Lung (tissue), 17 donors: ENCODE measurements at places on chromosomes 5 and 9.

DNA sequence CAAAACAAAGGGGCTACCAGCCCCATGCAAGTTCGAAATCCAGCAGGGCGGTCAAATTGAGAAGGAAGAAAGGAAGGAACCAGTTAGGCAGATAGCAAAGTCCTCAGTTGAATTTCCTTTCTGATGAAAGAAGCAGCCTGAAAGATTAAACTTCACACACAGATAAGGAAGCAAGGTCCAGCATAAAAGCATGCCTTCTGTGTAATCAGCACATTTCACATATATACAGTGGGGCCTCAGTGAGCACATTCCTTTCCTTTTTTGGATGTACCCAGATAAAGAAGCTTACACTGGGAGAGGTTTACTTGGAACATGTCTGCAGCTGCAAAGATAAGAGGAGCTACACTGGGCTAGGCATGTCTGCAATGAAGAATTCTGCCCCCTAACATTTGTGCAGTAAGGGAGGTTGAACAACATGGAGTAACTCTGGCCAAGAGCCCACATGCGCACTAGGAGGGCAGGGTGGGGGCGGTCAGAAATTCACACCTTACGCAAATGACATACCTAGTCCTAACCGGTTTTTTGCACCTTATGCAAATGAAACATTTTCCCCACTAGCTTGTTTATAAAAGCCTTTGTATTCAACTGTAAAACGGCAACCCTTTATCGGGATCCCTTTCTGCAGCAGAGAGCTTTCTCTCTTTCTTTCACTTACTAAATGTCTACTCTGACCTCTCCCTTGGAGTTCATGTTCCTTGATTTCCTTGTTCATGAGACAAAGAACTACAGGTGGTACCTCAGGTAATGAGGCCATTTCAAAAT lies 149.7 kb upstream of the FBXL17 start:
- DNase-seq = peak; percentile 46

DNA sequence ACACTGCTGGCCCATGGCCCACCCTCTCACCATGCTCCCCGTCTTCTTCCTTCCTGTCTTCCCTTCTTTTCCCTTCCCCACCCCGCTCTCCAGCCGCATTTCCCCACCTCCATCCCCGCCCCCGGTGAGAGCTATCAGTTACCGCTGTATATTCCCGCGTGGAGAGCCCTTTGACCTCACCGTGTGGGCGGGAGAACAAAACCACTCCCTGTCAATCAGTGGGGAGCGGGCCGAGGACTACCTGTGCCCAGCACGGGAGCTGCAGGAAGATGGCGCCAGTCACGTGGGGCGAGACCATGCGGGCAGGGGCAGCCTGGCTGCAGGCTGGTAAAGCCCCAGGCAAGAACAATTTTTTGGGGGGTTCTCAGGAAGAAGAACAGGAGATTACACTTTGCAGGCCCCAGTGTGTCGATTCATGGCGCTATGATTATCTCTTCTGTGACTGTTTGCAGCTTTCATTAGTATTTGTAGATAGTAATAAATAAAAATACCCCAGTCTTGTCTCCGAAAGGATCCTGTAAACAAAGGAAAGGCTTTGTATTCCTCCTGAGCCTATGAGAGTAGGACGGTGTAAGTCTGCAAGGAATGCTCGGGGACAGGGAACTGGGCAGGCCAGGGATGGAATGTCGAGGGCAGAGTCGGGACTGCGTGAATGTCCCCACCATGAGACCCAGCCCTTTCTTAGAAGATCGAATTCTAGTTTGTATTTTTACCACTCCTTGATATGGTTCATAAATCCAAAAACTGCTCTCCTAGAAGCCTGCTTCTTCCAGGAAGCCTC lies 14.8 kb upstream of the DMRT1 start:
- no peak for DNase-seq

GRCh38 chr5:173399851-173400250 lies 71.6 kb upstream of the STC2 start:
- peak; percentile 77 for DNase-seq

DNA sequence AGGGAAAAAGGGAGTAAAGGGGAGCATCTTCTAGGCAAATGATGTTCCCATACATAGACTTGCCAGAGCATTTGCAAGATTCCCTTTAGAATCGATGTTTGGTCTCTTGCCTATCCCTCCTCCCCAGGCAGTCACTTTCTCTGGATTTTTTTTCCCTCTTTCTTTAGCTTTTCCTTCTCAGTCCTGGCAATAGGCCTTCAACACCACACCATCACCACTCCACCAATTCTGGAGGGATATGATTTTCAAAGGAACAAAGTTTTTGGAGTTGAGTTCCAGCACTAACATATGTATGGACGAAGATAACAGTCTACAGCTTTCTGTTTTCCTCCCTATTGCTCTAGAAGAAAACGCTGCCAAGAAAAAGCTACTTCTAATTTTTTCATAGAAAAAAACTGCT lies 377.4 kb downstream of the PDE4D start:
- DNase-seq = no peak

DNA sequence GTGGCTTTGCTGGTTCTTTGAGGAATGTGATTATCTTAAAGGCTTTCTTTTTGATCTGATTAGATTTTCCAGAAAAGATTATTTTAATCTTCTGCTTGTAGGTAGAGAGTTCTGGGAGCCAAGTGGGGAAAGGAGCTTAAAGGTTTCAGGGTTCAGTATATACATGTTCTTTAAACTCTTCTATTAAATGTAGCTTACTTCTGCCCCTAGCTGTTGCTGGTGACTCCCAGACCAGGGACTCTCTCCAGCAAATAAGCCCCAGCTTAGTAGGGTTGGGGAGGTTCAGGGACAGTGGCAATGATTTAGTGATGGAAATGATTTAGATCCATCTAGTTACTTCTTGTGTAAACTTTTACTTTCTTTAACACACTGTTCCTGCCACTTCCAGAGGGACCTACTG lies 72.2 kb downstream of the SLC12A2 start:
- DNase-seq = no peak

GRCh38 chr5:171422495-171422894 lies 3.0 kb downstream of the FGF18 start:
- no peak for DNase-seq

DNA sequence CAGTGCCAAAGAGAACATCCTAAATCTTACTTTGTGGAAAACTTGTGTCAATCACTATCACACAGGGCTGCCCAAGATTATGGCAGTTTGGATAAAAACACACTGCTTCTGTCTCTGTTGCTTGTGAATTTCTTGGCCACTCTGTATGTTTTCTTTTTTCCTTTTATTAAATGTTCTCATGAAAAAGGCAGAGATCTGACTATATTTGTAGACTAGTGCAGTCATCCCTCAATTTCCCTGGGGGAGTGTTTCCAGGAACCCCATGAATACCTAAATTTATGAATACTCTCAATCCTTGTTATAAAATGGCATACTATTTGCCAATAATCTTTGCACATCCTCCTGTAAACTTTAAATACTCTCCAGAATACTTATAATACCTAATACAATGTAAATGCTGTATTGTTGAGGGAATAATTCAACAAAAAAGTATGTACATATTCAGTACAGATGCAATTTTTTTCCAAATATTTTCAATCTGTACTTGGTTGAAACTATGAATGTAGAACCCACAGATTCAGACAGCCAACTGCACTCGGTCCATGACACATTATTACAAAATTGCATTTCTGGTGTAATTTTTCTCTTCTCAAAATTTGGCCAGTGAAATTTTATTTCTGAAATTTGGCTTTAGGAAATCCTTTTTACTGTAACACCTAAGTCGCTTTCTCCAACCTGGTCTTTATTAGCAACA lies 391.9 kb upstream of the PRR16 start:
- DNase-seq = no peak

DNA sequence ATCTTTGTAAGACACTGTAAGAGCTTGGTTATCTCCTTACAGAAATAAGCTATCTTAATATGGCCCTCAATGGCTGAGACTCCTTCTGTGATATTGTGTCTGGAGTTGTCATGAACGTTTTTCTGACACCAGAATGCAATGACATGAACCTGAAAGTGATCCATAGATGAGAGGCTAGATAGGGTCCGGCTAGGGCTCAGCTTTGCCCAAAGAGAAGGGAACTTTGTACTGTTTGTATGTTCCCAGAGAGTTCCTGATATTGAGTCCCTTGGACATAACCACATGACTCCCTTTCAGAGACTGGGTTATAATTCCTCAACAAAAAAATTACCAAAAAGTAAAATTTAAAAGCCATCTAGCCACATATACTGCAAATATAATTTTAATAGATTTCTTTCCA lies 575.8 kb upstream of the CLINT1 start:
- DNase-seq = no peak

DNA sequence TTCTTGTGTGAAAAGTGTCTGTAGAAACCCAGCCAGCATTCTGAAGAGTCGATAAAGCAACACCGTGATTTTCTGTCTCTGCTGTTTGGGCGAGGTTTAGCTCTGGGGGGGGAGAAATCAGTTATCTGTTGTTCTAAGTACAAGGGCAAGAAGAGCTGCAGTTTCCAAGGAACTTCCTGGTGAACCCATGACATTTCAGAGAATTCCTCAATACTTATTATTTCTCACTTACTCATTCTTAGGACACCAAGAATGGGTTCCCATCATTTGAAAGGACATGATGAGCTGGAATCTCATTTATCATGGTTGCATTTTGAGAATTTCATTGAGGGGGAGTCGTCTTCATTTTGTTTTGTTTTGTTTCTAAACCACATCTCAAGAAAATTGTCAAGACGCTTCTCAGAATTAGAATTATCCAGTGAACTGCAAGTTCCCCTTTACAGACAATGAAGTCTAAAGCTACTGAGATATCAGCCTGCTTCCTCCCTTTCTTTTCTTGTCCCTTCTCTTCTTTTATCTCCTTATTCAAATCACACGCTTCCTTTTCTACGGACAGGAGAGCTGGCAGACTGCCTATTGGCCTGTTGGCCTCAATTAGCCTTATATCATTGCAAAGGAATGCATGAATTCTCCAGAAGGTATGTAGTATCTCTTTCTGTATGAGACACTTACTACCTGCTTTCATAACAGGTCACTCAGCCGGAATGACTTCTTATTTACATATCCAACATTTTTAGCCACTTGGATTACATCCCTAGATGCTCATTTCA lies 53.7 kb downstream of the ZNF462 start:
- peak; percentile 37 for DNase-seq

- DNase-seq = no peak
Measured at GRCh38 chr5:171969288-171969880, 37.1 kb downstream of the FBXW11 start.

DNA sequence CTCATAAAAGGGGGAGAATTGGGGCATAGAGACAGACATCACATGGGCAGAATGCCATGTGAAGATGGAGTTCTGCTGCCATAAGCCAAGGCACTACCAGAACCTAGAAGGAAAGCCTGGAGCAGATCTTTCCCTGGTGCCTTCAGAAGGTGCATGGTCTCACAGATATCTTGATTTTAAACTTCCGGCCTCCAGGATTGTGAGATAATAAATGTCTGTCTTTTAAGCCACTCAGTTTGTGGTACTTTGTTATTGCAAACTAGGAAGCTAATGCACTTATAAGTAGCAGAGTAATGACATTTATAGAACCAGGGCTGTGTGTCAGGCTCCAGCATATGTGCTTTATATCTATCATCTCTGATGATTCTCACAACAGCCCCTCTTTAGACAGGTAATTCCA lies 130.4 kb downstream of the ASTN2 start:
- no peak for DNase-seq

DNA sequence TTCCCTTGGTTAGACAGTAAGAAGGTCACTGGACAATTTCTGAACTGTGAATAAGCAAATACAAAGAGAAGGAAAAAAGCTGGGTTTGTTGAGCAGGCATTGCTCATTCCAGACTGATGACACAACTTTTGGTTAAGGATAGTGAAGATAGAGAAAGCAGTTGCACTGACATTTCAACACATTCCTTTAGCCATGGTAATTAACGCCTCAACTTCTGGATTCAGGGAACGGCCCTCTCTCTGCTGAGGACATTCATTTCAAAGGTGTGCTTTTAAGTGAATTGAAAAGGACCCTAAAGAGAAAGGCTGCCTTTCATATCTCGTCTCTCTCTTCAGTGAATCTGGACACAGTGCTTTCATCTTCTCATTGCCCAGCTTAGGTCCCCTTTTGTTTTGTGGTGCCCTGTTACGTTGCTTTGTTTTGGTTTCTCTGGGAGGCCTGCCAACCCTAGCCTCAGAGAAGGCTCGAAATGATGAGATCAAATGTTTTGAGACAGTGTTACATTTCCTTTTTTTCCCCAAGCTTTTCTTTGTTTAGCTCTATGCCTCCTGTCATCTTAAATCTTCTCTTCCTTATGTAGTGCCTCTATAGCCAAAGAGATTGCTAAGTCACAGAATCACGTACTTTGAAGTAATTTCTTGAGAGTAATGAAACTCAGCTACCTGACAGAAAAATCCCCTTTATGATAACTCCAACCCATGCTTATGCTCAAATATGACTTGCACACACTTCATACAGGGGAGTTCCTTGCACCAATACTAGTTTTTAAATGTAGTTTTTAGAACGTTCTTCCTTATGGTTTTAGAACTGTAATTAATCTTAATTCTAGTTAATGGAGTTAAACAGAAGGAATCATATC lies 94.4 kb upstream of the IFNE start:
- peak; percentile 1 for DNase-seq

DNA sequence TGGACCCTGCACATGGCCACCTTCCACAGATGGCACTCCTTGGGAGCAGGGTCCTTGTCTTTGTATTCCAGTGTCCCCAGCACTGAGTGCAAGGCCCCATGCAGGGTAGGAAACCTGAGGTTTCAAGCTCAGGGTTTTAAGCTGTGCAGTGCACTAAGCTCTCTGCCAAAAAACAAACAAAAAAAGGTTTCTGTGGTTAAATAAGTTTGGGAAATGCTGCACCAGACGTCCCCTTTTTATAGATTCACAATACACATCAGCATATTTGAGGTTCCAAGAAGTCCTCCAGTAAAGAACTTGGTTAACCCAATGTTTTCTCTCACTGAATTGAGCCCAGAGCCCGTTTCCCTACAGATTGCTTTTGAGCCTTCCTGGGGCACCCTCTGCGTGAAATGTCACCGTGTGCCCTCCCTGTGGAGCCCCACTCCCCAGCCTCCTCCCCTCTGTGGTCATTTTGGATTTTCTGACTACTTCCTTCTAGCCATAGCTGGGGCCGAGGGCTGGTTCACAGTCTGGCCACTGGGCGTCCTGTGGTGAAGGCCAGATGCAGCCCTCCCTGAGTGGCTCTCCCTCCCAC lies 17.1 kb downstream of the DELE1 start:
- DNase-seq = no peak

DNA sequence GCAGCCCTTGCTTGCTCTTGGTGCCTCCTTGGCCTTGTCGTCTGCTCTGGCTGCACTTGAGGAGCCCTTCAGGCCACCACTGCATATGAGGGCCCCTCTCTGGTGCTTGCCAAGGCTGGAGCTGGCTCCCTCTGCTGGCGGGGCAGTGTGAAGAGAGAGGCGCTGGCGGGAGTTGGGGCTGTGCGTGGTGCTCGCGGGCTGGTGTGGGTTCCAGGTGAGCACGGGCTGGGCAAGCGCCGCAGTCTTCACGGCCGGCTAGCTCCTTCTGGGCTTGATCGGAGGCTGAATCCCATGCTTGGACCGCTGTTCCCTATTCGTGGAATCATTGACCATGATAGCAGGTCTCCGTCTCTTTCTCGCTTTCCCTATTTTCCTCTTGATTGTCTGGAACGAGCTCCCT lies 56.5 kb downstream of the XRCC4 start:
- no peak for DNase-seq

- DNase-seq = no peak
Measured at GRCh38 chr9:7209990-7210389, 452.2 kb downstream of the KDM4C start.

- no peak for DNase-seq
Measured at GRCh38 chr5:64765804-64766504, 2.5 kb downstream of the SREK1IP1 start.

- peak; percentile 57 for DNase-seq
Measured at GRCh38 chr5:33816791-33817190, 75.0 kb downstream of the ADAMTS12 start.
